ENCODE measurements at places on chromosomes 1 and 21.

DNA sequence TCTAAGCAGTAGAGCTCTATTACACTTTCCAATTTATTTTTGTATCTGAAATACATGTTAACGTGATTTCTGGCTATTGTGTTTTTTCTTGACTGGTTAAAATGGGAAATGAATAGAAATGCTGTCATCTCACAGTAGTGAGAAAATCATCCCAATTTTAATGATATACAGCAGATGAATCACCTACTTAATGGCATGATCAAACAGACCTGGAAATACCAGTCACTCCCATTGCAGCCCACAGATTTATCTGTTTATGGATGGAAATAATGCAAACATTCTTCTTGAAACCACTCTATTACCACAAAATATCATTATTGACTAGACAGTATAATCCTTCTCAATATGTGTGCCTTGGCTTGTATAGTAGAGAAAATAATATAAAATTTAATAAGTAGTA is 497.8 kb upstream of the ADAMTS5 start:
- DNase-seq: no peak

- DNase-seq: no peak
Measured at GRCh38 chr1:118084400-118084799, 100.6 kb downstream of the SPAG17 start.

- DNase-seq: no peak
Measured at GRCh38 chr1:233505130-233505529, 108.8 kb upstream of the KCNK1 start.

DNA sequence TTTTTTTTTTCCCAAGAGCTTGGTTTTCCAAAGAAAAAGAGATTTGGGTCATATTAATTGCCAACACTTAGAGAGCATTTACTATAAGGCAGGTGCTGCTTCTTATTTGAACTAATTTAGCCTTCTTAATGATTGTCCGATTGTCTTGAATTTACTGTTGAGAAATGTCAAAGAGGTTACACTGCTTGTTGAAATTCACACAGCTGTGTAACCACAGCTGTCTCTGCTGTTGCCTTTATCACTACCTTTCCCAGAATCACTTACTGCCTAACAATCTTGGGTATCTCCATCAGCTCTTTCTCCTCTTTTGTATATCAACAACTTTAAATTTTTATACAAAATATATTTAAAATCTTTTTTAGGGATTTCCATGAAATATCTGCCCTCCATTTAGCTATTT is 115.6 kb downstream of the UCHL5 start:
- no peak for DNase-seq

DNA sequence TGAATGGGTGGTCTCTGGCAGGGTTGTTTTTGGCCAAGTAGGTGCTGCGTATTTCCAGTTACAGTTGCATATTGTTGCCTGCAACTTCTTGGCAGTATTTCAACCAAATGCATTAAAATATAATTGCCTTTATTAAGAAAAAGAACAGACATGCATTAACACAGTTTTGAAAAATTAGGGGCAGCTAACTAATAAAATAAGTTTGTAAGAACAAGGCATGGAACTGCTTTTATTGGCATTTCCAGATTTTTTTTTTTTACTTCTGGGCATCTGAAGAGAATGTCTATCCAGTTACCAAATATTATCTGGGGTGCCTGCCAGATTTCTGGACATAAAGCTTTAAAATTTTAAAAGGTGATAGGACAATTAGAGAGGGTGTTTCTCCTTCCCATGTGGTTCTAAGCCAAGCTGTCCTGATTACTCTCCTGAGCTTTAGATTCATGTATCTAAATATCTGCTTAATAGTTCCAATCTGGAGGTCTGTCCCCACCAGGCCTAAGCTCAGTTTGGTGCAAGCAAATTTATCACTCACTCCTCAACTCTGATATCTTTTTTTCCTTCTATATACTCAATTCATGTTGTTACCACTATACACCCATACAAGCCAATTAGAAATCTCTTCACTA is 553.3 kb upstream of the USP24 start:
- no peak for DNase-seq

- no peak for DNase-seq
Measured at GRCh38 chr1:182069028-182069466, 7.5 kb upstream of the ZNF648 start.

DNA sequence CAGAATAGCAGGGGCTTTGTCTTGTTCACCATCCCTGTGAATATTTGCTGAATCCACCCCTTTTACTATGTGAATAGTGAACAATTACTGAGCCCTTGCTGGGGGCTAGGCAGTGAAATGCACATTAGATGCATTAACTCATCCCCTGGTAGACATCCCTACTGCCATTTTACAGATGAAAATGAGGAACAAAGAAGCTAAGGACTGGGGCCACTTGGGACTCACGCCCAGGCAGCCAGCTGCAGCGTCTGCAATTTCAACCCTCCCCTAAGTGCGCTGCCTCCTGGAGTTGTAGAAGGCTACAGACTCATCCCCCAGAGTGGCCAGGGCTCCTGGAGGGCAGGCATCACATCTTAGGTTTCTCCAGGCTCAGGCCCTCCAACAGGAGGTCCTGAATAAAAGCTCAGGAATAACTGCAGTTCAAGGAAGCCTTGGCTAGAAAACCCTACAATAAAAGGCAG is 31.6 kb downstream of the CAPZB start:
- DNase-seq: no peak

- no peak for DNase-seq
Measured at GRCh38 chr1:167427848-167428247, 90.5 kb downstream of the CD247 start.

DNA sequence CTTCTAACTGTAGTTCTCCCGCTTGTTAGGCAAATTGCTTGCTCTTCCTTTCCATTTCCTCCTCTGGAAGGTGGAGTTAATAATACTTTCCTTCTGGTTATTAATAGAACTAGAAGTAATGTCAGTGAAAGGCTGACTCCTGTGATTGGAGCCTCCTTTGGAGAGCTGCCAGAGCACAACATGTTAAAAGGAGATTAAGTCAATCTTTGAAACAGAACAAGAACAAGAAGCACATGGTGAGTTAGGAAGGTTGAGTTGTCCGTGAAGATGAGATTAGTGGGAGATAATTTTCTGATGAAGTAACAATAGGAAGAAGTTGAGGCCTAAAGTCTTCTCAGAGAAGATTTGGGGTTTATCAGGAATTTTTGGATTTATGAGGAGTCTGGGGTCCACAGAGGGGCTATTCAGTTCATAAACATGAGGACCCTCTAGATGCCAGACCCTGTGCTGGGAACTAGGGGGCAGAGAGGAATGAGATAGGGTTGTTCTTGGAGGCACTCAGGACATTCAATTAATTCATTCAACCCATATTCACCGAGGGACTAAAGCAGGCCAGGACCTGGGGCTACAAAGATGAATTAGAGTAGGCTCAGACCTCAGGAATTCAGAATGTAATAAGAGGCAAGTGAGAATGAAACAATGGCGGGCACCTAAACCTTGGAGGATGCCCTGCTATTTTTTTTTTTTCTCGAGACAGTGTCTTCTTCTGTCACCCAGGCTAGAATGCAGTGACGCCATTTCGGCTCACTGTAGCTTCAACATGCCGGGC is 40.7 kb upstream of the DHCR24 start:
- no peak for DNase-seq

DNA sequence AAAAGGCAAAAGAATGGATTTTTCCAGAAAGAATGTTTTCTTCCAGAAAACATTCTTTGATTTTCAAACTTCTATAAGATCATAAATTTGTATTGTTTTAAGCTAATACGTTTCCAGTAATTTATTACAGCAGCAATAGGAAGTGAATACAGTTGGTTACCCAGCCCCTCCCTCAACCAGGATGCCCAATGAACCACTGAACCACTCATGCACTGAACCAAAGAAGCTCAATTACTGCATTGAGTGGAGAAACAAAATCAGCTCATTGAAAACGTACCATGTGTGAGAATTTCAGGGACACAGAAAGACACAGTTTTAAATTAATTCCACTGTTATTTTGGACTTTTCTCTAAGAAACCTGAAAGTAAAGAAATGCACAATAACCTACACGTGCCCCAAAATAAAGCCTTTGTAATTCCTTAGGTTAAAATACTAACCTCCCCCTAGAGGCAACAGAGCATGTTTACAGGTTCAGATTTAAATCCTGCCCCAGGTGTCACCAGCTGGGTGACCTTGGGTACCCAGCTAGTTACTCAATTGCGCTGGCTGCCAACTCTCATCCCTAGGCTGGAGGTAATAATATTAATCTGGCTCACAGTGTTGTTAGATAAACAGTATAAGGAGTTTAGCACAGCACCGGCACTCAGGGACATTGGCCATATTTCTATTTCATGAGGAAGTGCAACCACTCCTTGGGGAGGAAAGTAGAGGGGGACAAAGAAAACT is 111.7 kb downstream of the NMNAT2 start:
- no peak for DNase-seq

GRCh38 chr1:203663821-203664220 is 37.2 kb downstream of the ATP2B4 start:
- no peak for DNase-seq

- DNase-seq: no peak
Measured at GRCh38 chr1:202952818-202953217, 5.3 kb downstream of the ADIPOR1 start.

All from coronary artery (tissue), 2 donors.